ENCODE measurements at places on chromosomes 5 and 9. TPM values are rescaled to one million over a fixed set of nuclear protein-coding genes. Genes with fewer than 3 reads are reported as not detected.

Gene LCN1
- total RNA-seq: not detected

DNA sequence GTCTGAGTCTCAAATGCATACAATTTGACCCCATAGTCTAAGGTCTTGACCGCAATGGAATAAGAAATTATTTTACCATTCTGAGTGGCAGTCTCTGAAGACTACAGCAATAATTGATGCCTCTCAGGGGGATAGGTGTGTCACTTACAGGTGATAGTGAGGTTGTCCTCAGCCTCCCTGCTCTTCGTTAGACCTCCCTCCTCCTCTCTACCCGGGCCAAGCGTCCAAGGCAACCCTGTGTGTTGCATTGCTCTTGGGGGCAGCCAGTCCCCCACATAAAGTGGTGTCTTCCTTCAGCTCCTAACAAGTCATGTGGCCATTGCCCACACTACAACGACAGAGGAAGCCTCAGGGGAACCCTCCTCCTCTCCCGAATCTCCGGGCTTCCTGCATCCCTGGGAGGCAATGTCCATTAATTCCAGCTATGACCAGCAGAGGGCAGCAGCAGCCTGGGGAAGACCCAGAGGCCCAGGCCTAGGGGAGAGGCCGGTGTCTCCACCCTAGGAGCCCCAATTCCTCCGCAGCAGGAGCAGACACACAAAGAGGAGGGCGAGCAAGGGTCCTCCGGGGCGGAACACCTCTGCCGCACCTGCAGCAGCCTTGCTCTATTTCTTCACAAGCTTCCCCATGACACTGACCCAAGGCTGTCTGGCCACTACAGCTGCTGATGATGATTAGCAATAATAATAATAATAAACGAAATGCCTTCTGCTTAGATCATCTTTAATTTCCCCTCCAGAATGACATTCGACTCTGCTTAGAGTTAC is 134.8 kb downstream of the KCNIP1 start:
- DNase-seq: peak; percentile 29

DNA sequence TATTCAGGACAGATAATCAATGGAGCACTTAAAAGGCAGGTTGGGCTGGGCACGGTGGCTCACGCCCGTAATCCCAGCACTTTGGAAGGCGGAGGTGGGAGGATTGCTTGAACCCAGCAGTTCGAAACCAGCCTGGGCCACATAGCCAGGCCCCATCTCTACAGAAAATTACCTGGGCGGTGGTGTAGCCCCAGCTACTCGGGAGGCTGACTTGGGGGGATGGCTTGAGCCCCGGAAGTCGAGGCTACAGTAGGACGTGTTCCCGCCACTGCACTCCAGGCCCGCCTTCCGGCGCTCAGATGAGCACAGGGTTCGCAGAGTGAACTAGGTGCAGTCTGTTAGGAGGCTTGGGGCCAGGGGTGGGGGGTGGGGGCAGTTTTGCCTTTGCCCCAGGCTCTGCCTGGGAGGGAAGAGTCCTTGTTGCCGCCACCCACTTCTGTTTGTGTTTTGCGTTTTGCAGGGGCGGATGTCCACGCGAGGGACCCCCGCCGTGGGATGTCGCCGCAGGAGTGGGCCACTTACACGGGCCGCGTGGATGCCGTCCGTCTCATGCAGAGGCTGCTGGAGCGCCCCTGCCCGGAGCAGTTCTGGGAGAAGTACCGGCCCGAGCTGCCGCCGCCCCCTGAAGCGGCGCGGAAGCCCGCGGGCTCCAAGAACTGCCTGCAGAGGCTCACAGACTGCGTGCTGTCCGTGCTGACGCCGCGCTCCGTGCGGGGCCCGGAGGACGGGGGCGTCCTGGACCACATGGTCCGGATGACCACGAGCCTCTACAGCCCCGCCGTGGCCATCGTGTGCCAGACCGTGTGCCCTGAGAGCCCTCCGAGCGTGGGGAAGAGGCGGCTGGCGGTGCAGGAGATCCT is 85.2 kb downstream of the ANKRD33B start:
- DNase-seq: peak; percentile 15

DNA sequence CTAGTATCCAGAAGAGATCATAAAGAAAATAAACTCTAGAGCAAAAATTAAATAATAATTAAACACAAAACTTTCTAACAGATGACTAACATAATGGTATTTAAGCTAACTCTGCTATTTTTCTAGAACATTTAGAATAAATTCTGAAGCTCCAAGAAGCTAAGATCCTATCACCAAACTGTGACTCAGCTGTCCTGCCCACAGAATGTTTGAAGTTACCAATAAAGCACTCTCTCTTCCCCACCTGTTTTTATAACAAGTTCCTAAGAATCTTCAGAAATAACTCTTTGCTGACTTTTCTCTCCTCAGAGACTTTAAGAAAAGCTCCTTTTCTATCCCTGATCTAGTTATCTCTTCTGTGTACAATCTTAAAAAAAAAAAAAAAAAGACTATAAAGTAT is 6.0 kb upstream of the EFNA5 start:
- no peak for DNase-seq

Gene F12
- total RNA-seq: 0.31 TPM
